ENCODE measurements at places on chromosomes 2 and 18.

GRCh38 chr2:88845772-88846661, 154.5 kb downstream of the RPIA start:
- DNase-seq, result no peak

DNA sequence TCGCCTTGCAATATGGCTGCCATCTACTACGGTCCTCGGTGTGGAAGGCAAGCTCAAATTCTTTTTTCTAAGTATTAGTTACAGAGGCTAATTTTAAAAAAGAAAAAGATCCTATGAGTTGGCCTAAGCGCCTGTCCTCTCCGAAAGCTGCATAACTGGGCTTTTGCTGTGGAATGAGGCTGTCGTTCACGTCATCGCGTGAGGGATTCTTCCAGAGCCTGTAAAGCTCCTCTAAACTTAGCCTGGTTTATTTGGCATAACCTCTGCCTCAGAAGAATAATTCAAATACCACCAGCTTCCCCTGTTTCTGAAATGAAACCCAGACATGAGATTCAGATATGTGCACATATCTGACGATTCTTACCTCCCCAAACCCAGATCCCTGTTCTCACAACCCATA, 187.4 kb downstream of the DNER start:
- DNase-seq, result no peak

- no peak for DNase-seq
These were observed 5.8 kb downstream of the TSHZ1 start for GRCh38 chr18:75216212-75216910.

- DNase-seq, result no peak
These were observed 394.1 kb upstream of the ATP5MC3 start for GRCh38 chr2:175575346-175576258.

DNA sequence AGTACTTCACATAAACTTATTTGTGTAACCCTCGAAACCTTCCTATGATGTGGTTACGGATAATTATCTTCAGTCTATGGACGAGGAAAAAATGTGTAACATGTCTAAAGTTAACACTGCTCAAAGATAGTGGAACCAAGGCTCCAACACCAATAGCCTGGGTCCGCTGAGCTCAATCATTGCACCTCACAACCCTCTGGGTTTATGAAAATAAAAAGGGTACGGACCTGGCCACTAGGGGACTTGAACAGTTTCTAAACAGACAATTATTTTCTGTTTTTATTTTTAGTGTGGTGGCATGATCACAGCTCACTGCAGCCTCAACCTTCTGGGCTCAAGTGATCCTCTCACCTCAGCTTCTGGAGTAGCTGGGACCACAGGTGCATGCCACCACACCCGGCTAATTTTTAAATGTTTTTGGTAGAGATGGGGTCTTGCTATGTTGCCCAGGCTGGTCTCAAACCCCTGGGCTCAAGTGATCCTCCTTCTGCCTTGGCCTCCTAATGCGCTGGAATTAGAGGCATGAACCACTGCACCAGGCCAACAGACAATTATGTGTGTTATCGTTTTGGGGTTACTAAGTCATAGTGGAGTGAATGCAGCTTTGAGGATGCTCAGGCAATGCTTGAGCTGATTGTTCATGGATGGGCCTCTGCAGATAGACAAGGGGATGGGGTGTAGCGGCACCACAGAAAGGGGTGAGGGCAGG, 10.1 kb downstream of the CASP8 start:
- DNase-seq, result no peak

- DNase-seq, result no peak
These were observed 1.6 kb upstream of the GPR45 start for GRCh38 chr2:105239924-105240323.

GRCh38 chr18:64734063-64734462, 585.2 kb upstream of the LINC00305 start:
- no peak for DNase-seq

- DNase-seq, result no peak
These were observed 47.5 kb upstream of the TWSG1 start for GRCh38 chr18:9287036-9287435.

Measured in stimulated activated CD4-positive, alpha-beta T cell treated with anti-CD3 and anti-CD28 coated beads, Interleukin-1b, Interleukin-23, amount 100 ng/mL, for 48 hours (primary cell).